ENCODE measurements at places on chromosomes 13 and 19. TPM values are rescaled to one million over a fixed set of nuclear protein-coding genes. Genes with fewer than 3 reads are reported as not detected.

FSD1 gene
- 20.6 TPM for total RNA-seq

STXBP2 gene
- 28.8 TPM for total RNA-seq

NUCB1 gene
- total RNA-seq = 148 TPM

KDELR1 gene
- total RNA-seq = 43.4 TPM

B3GNT8 gene
- total RNA-seq = 2.2 TPM

All from endothelial cell of coronary artery (primary cell).